ENCODE measurements at places on chromosomes 7 and 10.

DNA sequence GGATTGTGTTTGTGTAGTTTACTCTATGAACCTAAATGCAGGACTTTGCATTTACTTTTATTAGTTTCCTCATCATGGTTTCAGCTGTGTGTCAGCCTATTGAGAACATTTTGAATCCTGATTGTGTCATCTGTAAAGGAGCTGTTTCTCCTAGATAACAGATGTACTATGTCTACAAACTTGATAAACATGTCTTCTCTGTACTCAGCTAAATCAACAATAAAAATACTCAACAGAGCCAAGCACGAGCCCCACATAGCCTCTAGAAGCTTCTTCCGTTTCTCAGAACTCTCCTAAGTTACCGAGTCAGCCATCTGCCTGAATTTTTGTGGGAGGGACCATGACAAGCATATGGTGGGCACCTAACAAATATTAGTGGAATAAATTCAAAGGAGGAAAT, 234.7 kb downstream of the SKAP2 start:
- DNase-seq, result no peak

- no peak for DNase-seq
These were observed 139.1 kb downstream of the XPNPEP1 start for GRCh38 chr10:109784236-109784635.

DNA sequence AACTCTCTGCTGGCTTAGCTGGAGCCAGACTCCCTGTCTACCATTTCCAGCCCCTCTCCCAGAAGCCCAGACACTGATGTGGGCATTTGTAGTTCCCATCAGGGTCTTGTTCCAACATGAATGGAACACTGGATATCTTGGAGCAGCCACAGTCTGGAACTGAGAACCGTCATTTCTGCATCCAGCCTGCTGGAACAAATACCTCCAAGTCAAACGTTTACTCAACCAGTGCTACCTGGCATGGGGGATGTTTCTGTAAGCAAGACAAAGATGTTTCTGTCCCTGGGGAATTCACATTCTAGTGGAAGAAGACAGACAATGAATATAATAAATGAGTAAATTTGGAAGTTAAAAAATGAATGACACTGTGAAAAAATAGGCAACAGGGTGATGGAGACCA, 70.8 kb upstream of the ZNF438 start:
- no peak for DNase-seq

GRCh38 chr10:6072215-6072934, 10.2 kb upstream of the IL2RA start:
- DNase-seq, result no peak

- DNase-seq, result no peak
These were observed 42.9 kb downstream of the CCDC186 start for GRCh38 chr10:114131094-114131493.

DNA sequence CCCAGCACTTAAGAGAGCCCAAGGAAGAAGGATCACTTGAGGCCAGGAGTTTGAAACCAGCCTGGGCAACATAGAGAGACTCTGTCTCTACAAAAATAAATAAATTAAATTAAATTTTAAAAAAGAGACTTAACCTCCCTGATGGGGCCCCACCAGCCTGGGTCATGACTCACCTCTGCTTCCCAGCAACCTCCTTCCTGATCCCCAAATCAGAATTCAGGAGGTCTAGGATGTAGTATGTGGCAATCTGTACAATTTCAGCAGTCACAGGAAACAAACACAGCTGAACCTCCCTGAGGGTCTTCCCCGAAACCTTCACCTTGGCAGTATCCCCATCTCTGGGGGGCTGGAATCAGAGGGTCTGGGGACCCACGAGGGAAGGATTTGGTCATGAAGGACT, 9.7 kb upstream of the PPP1R35 start:
- DNase-seq, result no peak

DNA sequence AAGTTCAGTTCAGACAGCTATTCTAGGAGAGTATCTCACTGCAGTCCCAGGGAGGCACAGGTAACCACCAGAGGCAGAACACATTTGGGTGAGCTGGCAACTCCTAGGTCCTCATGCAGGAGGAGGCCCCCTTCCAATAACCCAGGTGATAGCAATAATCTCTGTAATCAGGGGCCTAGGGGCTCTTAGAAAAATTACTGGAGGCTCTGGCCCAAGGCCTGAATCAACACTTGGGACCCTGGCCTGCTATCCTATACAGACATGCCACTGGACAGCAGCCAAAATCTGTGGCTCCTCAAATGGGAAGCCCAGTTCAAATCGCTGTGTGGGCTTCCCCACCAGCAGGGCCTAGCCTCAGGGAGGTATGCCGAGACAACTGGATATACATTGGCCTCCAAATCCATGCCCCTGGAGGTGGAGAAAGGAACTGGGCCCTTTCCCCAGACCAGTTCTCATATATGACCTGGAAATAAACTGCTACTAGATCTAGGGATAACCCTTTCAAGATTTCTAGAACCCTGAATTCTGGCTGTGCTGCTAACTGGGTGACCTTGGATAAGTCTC, 1.6 kb downstream of the AVPI1 start:
- no peak for DNase-seq

- no peak for DNase-seq
These were observed 23.2 kb downstream of the SLK start for GRCh38 chr10:103990121-103990520.

DNA sequence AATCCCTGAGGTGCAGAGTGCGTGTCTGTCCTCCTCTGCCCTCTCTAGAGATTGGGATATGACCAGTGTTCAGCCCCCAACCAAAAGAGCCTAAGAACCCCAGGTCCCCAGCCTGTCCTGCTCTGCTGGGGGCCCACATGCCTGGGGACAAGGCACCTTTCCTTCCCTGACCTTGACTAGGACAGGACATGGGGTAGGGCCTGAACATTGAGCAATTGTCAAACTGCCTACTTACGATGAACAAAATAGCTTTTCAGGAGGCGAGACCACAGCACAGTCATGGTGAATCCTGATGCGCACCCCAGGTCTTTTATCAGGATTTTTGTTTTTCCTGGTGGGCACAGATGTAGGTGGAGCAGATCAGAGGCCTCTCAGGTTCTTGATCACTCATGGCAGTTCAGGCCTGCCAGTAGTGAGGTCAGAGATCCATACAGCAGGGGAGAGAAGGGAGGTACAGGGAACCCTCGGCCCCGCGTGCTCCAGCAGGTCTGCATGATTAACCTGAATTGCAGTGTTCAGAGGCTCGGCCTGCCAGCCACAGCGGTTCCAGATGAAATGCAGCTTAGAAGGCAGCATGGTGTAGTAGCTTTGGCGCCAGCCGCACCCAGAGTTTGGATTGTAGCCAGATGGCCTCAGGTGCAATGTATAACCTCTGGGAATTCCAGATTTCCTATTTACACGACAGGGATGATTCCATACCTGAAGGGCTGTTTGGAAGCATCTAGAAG, 191.3 kb downstream of the CUX1 start:
- no peak for DNase-seq

DNA sequence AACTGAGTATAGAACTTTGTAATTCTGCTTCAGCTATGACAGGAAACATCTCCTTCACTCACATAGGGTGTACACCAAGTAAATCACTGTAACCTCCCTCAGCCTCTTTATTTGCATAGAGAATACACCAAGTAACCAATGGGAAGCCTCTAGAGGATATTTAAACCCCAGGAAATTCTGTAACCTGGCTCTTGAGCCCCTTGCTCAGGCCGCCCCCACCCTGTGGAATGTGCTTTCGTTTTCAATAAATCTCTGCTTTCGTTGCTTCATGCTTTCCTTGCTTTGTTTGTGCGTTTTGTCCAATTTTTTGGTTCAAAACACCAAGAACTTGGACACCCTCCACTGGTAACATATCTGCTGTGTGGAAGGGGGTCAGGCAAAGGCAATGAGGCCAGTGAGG, 60.2 kb downstream of the CLRN3 start:
- DNase-seq, result no peak

- no peak for DNase-seq
These were observed 27.0 kb upstream of the ZPBP start for GRCh38 chr7:50119815-50120637.

DNA sequence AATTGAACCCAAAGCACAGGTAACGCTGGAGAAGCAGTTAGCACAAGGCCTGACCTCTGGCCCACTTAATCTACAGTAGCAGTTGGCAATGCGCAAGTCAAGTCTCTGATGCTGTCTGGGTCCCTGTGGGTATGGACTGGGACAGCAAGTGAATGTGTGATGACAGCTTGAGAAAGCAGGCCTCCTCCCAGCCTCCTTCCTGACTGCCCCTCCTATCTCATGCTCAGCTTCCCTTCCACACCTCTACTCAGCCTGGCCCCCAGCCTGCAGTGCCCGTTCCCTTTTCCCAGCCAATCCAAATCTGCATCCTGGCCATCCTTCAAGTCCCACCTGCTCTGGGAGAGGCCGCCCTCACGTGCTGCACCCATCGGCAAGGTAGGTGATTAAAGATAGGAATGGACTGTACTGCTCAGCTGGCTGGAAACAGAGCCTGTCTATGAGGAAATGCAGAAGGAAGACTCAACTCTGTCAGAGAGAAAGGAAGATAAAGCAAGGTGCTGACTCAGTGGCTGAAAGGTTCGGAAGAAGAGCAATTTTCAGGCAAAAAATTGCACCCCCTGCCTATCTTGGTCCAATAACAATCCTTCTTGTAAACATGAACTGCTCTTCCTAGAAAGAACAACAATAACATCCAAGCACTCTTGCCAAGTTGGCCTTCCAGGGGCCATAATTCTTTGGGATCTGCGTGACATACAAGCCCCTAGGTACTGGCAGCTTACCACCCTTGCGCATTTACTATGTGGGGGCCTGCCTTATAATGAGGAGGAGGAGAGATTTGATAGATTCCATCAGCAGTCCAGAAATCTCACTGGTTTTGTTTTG, 16.6 kb upstream of the FGFR2 start:
- no peak for DNase-seq

DNA sequence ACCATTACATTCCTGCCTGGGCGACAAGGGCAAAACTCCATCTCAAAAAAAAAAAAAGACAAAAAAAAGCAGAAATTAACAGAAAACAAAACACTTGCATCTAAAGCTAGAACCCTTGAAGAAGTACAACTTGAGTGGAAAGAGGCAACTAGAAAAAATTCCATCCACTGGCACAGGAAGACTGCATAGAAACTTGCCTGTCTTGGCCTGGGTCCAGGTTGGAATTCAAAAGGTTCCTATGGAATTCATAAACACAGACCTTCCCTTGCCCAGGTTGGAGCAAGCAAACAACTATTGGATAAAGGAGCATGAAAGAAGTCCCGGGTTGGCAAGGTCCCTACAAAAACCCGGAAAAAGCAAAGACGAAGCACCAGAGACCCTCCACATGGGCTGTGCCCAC, 69.8 kb downstream of the CCDC71L start:
- DNase-seq, result no peak

DNA sequence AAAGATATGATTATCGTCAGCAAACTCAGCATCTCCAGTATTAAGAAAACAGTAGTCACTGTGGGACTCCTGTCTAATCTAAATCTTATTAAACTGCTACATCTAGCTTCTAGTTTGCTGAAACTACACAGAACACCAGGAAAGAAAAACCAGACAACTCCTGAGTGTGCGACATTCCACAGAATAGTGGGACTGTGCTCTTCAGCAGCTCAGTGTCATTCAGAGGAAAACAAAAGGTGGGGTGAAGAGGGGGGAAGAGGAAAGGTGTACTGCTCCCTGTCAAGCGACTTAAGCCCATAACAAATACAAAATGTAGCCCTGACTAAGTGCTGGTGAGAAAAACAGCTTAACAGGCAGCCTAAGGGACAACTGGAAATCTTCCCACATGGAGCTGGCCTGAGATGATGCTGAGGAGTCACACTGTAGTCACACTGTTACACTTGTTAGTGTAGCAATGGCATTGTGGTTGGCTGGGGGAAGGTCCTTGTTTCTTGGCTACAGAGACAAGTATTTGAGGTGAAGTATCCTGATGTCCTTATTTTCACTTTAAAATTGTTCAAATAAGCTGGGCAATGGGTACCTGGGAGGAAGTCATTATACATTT, 135.5 kb downstream of the USP6NL start:
- no peak for DNase-seq

DNA sequence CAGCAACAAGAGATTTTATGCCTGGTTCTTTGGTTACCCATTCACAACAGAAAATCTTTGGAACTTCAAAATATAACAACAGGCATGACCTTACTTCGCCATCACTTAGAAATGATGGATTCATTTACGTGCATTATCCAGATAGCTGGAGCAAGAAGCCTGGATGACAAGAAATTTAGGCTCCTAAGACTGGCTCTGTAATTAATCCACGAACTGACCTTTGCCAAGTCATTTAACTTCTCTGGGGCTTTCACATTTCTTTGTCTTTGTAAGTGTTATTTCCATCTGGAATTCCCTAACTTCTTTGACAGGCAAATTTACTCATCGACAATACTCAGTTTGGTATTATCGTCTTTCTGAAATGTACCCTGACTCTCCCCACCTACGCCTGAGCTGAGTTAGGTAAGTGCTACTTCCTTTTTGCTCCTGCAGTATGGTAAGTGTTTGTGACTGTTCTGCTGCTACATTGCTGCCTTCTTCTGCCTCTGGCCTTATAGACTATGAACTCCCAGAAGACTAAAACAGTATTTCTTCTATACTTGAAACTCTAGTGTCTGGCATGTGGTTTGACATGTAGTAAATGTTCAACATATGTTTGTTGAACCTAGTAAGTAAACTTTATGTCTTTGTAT, 5.5 kb upstream of the MDFIC start:
- no peak for DNase-seq

GRCh38 chr7:130349911-130350782, 5.5 kb downstream of the CPA5 start:
- DNase-seq, result no peak

- DNase-seq, result no peak
These were observed 39.1 kb downstream of the CCM2 start for GRCh38 chr7:45039106-45039505.

- no peak for DNase-seq
These were observed 1.4 kb upstream of the ELMO1 start for GRCh38 chr7:37450035-37450434.

- DNase-seq, result no peak
These were observed 80.5 kb upstream of the INSYN2A start for GRCh38 chr10:127276794-127277462.

DNA sequence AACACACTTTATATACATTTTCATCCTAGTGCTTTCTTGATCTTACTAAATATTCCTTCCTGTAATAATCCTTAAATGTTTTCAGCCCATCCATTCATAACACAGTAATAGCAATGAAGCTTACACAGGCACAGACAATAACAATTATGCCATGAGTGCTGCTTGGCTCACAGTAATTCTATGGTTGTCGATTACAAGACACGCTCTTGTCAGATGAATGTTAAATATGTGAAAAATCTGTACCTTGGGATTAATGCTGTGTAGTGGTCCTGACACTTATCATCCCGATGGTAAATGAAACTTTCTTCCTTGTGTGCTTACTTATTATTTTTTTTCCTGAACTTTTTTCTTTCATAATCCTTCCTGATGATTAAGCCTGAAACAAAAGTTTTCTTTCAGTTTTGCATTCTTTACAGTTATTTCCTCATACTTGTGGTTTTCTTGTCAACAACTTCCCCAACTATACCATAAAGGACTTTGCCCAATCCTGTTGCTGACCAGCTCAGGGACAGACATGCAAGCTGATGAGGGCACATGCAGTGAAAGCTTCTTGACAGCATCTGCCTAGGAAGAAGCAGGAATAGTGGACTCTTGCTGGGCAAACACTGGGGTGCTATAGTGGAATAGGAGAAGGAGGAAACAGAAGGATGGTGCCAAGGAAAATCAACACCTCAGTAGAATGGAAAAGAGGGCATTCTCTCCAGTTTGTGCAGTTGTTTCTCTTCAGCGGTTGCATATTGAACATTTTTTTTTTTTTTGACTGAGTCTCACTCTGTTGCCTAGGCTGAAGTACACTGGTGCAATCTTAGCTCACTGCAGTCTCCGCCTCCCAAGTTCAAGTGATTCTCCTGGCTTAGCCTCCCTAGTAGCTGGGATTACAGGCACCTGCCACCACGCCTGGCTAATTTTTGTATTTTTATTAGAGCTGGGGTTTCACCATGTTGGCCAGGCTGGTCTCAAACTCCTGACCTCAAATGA, 6.7 kb upstream of the MGAM2 start:
- DNase-seq, result no peak

Measured in NCI-H446 treated with DMSO at 0.1 percent for 48 hours (cell line).